ENCODE measurements at places on chromosomes 7 and 10. TPM values are rescaled to one million over a fixed set of nuclear protein-coding genes. Genes with fewer than 3 reads are reported as not detected.

DNA sequence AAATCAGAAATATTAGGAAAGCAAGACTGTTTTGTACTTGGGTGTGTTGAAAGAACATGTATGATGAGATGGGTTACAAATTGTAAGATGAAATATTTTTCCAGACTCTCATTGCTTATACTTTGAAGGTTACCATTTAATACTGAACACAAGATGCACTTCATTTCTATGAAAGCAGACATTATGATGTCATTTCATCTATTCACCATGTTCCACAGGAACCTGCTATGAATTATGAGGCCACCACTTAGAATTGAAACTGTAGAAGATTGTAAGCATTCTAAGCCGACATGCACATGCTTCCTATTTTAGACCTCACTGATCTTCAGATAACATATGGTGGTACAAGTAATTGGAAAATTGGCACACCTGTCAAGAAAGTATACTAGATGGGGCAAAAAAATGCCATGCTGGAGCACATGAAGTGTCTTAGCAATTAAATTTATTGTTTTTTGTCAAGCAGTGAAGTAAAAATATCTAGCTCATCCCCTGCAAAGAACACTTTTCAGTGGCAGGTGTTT, 195.0 kb downstream of the PHF14 start:
- DNase-seq, result no peak

DNA sequence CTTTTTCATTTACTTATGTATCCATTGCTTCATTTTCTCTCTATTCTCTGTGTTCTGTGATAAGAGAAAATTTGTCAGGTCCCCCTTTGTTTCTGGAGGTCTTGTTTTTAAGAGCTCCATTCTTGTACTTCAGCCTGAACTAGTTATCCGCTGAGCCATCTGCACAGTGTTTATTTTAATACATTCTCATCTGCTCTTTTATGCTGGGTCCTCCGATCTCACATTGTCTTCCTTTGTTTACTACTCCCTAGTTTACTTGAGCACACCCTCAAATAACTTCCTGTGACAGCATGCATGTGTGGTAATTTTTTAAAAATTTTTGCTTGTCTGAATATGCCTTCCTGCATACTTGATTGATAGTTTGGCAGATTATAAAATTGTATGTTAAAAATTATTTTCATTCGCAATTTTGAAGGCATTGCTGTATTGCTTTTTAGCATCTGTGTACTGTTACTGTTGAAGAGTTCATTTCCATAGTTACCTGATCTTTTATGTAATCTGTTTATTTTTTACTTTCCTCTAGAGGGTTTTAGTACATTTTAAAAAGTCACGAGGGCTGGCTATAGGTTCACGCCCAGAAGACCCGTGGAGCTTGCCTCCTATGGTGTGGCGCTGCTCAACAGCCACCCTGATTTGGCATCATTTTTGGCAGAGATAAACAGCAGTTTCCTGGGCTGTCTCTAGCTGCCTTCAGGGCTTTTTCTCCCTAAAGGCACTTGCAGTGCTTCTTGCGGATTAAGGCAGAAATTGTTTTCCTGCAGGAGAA, 31.9 kb downstream of the RSBN1L start:
- no peak for DNase-seq

GRCh38 chr7:91299952-91300775, 35.9 kb downstream of the FZD1 start:
- DNase-seq, result no peak

DNA sequence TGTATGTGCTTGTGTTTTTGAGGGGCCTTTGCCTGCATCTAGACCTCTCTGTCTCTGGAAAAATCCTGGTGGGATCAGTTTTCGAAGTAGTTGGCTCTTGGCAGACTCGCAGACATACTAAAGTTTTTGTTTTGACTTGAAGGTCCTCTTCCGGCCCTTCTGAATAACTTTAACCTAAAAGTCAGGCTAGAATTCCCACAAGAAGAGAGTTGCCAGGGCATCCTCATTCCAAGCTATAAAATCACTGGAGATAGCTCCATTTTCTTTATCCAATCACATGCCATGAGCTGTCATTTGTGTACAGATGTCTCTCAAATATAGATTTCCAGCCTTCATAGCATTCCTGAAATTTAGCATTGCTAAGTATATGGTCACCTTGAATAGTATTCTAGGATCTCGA, 967.8 kb downstream of the LRMDA start:
- no peak for DNase-seq

DNA sequence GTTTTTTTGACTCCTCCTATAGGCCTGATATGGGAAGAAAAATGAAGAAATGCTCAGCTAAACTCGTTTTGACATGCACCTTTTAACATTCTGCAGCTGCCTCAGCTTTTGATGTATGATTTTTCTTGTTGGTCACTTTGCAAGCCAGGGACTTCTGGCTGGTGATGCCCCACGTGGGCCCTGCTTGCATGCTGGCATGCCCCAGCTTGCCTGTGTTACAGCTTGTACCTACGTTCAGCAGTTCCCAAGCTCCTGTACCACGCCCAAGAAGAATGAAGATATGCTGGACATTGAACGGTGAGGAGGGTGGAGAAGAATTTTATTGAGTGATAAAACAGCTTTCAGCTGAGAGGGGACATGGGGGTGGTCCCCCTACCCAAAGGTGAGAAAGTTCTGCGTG, 245.6 kb upstream of the FZD8 start:
- DNase-seq, result no peak

DNA sequence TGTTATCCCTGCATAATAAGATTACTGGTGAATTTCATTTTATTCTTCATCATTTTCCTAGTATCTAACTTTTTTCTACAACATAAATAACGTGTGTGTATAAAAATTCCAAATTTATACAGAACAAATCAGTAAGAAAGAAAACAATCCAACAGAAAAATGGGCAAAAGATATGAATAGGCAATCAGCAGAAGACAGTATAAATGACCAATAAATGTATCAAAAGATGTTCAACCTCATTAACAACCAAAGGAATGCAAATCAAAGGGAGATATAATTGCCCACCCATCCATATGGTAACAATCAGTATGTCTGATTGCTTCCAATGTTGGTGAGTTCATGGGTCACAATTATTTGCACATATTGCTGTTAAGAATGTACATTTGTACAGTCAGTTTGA, 13.5 kb downstream of the ERLIN1 start:
- DNase-seq, result no peak

DNA sequence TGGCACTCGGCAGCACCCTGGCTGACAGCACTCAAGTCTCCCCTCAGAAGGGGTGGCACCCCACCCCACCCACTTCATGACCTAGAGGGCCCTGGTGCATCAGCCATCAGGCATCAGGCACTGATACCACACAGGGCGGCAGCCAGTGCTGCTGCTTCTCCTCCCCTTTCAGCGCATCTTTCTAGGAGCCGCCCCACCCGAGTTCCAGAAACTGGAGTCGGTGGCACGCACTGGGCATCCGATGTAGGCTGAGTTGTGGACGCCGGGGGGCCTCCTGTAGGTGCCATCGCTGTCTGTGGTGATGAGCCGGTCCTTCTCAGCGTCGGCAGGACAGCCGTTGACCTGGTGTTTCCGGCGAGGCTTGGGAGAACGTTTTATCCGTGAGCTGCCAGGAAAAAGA, 69.7 kb upstream of the ATP6V0A4 start:
- DNase-seq, result no peak

DNA sequence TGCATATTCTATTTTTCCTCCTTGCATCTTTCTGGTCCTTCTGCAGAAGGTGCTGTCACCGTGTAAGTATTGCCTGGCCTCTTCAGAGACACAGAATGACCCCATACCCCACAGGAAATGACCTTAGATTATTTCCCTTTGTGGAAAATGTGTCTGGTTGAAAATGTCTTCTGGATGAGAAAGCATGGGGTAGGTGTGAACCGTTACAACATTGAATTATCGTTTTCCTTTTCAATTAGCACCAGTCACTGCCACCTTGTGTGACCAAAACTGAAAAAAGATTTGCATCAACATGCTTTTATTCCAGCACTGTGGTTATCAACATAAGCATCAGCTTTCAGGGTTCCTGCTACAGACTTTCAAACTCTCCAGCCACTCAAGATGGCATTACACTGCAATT, 58.0 kb upstream of the CELF2 start:
- DNase-seq, result no peak

LRRC4 gene
- total RNA-seq, result not detected

SMIM30 gene
- 48.7 TPM for total RNA-seq

TMEM140 gene
- 1.7 TPM for total RNA-seq

MRLN gene
- not detected for total RNA-seq

C10orf53 gene
- total RNA-seq, result not detected

TMEM196 gene
- not detected for total RNA-seq

SMC3 gene
- 83.6 TPM for total RNA-seq

ZNF679 gene
- not detected for total RNA-seq

DEPP1 gene
- total RNA-seq, result not detected

CROT gene
- total RNA-seq, result 8.6 TPM

VIPR2 gene
- not detected for total RNA-seq

CPA4 gene
- total RNA-seq, result not detected

Data from OCI-LY7 (cell line).